ENCODE measurements at places on chromosomes 5 and 9. TPM values are rescaled to one million over a fixed set of nuclear protein-coding genes. Genes with fewer than 3 reads are reported as not detected.
A peak's percentile ranks its signal among the peaks of the same experiment; 100 is the strongest.

GRCh38 chr9:124698265-124698664 is 72.8 kb downstream of the NR6A1 start:
- DNase-seq: peak; percentile 36

GRCh38 chr9:90568667-90569066 is 74.0 kb downstream of the DIRAS2 start:
- DNase-seq: no peak

DNA sequence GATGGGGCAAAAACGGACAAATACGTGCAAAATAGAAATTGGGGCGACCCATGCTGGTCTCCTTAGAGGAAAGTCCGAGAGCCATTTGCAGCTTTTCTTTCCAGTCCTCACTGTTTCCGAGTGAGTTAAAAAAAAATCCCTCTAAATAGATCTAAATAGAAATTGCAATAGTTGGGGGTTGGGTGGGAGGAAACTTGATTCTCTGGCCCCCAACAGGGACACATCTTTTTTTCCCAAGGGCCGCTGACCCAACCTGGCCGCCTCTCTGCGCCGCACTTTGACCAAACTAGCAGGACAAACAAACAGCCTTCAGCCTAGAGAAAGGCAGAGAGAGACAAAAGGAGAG is 2.8 kb upstream of the NKX2-5 start:
- no peak for DNase-seq

- DNase-seq: no peak
Observed at GRCh38 chr5:167346461-167346860, 945.0 kb upstream of the WWC1 start.

DNA sequence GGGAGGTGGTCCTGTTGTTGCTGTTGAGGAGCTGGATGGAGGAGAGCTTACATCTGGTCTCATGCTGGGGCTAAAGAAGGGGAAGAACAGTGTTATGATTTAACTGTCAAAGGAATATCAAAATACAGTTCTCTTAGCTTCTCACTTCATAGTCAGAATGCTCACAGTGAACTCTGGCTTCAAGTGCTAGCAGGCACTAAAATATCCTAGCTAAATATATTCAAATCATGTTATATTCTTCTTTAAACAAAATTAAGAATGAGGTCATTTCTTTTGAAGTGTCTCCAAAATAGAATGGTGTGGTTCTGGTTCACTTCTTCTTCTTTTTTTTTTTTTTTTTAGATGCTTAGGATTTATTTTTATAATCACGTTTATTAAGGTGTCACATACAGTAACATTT is 89.4 kb downstream of the NR3C1 start:
- no peak for DNase-seq

QRFP gene
- not detected for polyA plus RNA-seq

CARD9 gene
- 0.21 TPM for polyA plus RNA-seq

DNA sequence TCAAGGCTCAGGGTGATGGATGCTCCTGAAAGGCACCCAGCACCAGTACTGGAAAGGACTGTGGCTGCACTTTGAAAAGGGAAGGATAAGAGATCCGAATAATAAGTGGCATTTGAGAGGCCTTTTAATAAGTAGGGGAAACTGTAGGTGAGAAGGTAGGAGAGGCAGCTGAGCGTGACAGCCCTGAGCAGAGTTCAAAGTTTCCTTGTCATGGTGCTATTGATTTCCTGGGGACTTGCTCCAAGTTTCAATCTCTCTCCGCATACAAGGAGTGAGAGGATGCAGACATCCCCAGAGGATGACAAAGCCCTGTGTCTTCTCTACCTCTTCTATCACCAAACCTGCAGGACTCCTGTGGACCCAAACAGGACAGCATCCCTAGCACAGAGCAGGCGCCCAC is 354.5 kb downstream of the SPOCK1 start:
- DNase-seq: no peak
